ENCODE measurements at places on chromosomes 16 and 17.

DNA sequence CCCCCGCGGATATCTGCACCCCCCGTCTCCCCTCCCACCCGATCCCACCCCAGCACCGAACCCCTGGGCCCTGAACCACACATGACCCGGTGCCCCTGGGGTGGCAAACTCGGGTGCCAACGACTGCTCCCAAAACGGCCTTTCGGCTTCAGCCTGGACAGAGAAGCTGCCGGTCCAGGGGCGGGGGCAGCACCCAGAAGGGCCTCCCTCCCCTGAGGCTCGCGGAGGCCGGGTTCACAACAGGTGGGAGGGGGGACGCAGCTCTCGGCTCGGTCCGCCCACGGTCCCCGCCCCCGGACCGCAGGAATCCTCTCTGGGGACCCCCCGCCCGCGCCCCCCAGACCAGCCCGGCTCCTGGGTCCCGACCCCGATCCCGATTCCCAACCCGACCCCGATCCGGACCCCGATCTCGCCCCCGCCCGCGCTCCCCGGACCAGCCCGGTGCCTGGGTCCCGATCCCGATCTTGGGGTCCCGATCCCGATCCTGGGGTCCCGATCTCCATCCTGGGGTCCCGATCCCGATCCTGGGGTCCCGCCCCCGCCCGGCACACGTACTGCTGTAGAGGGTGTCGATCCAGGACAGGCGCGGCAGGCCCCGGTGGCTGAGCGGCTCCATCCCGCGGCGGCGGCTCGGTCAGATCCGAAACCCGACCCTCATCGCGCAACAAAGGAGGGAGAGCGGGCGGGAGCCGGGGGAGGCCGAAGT, 516 bp downstream of the ABR start:
- DNase-seq: no peak

GRCh38 chr16:7545251-7545650, 212.6 kb downstream of the RBFOX1 start:
- no peak for DNase-seq

GRCh38 chr16:50626868-50627267, 54.2 kb downstream of the SNX20 start:
- DNase-seq: no peak

- DNase-seq: no peak
Measured at GRCh38 chr17:68288375-68288774, 2.6 kb downstream of the SLC16A6 start.

DNA sequence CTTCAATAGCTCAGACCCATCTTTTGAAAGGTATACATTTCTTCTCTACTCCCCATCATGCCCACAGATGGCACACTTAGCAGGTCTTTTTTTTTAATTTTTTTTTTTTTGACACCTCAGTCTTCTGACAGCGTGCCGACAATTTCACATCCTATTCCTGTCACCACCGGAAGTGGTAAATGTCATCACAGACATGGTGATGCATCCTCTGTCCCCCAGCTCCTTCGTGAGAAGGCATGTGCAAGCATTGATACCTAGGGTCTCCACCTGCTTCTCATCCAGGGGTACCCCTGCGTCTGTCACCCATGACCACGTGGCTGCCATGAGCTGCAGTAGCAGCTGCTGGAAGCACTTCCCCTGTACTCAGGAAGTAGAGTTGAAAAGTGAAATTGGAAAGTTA, 35.6 kb downstream of the ELAC2 start:
- DNase-seq: no peak

GRCh38 chr17:44307387-44308186, 814 bp upstream of the RUNDC3A start:
- no peak for DNase-seq

DNA sequence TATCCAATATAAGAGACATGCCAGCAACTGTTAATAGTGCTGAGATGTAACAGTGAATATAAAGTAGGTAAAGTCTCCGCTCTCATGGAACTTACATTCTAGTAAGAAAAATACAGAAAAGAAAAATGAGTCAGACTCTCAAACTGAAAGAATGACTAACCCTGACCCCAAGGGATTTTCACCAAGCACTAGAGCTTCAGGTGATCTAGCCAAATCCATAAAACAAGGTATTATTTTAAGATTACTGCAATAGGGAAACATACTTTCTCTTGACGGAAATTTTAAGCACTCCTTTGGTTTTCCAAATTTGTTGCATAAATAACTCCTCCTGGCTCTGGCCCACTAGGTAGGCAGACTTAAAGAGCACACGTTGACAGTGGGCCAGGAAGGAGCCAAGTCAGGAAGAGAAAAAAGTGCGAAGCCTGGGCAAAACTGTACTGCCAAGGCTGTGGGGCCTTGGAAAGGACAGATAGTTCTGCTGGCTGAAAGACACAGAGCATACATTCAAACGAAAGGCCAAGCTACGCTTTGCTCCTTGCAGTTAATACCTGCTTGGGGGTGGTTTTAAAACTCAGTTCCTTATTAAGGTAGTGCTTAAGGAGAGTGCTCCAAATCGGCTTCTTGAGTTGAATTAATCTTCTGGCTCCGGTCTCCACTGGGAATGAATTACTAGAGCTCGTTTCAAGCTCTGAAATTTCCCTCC, 1.4 kb downstream of the GOT2 start:
- no peak for DNase-seq

DNA sequence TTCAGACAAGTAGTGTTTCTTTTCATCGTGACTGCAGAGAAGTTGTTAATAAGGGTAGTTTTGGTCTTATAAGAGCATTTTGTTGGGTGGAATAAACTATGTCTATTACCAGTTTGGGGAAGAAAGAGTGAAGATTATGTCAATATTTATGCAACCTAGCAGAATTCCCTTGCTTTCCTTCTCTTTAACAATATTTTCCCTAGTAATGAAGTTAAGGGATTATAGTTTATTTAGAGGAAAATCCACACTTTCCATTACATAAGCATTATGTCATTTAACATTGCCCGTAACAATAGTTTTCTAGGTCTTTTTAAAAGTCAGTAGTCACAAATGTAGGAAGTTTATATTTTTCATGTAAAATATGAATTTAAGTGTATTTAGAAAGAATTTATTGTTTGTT, 2.5 kb upstream of the MAF start:
- DNase-seq: no peak

- no peak for DNase-seq
Measured at GRCh38 chr17:15255713-15256454, 9.2 kb downstream of the PMP22 start.

DNA sequence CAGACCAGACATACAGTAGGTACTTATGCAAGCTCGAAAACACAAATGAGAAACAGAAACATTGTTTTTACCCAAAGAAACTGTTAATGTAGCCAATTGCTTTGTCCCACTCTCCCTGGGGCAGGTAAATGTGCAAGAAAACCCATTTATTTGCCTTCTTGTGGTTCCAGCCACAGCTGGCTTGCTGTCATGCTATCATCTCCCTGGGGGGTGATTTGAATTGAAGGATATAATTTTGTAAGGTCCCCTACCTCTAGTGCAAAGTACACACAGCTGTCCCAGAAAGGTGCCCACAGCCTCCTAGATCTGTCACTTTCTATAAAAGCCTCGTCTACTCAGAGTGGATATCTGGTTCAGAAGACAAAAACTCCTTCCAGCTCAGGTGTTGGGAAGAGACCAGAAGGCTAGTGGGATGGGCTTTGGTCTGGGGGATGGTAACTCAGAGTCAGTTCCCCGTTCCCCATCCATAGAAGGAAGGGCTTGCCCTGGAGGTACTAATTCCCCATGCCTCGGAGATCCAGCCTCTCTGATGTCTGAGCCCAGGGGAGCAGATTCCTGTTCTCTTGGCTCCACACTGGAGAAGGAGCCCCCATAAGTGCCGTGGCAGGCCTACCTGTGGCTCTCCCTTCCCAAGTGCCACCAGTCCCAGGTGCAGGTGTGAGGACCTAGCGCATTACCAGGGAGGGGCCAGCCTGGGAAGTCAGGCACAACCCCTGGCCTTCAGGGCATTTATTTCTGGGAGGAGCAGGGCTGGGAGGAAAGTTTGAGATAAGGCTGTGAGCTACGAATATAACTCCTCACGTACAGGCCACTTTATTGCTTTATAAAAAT, 2.4 kb upstream of the PRR15L start:
- no peak for DNase-seq

DNA sequence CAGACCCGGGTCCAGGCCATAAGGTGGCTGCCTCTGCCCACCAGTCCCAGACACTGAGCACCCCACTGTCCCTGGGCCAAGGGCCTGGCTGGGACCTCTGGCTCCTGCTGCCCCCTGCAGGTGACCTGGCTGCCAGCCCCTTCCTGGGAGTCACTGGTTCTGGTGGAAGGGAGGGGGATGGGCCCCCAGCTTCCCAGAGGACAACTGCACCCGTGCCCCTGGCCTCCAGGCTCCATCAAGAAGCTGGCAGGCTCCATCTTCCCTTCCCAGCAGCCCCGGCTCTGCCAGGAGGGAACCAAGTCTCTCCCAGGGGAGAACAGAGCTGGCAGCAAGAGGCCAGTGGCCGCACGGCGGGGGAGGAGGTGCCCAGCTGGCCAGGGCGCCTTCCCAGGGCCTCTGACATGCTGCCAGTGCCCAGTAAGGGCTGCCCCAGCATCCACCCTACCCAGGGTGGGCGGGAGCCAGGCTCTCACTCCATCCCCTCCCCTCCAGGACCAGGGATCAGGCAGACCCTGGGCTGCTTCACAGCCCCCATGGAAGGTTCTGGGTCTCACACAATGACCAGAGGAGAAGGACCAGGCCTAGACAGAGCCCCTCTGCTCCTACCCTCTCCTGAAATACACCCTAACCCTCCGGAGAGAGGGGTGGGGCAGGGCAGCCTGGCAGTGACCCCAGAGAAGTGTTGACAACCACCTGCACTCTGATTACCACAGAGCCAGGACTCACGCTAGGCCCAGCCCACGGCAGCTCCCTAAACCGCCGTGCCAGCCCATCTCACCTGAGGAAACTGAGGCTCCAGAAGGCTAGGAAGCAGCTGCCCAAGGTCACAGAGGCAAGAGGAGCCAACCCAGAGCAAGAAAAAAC, 3.6 kb downstream of the CLUH start:
- no peak for DNase-seq

GRCh38 chr17:75239778-75240393, 21.5 kb downstream of the GGA3 start:
- no peak for DNase-seq

DNA sequence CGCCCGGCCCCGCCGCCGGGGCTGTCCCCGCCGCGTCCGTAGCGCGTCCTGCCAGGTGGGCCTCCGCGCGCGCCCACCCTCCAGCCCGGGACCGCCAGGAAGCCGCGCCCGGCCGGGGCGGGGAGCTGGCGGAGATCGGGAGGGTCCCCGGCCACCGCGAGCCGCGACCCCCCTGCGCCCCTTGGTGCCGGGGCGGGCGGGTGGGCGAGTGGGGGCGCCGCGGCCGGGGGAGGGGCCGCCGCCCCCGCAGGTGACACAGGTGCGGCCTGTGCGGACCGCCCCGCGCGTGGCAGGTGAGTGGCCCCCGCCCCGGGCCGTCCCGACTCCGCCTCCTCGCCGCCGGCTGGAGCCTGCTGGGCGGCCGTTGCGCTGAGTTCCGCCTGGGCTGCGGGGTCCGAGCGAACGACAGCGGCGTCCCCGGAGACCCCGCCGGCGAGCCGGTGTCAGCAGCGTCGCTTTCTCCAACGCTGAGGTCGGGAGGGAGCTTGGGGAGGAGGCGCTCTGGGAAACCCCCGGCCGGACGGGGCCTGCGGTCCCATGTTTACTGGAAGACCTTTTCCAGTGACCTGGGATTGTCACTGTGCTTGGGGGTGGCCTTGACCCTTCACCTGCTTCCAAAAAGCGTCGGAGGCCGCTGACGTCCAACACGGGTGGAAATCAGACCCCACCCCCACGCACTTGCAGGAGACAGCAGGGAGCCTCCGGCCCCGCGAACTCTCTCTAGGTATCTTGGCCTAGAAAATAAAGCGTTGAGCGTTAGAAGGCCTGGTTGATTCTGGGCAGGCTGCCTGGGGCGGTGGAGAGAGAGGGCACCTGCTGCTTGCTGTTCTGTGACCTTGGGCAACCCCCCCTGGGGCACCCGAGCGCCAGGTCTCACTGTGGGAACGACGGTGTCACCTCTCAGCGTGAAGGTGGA, 542 bp downstream of the KLHL36 start:
- DNase-seq: no peak

GRCh38 chr17:75060434-75061054, 13.5 kb downstream of the KCTD2 start:
- no peak for DNase-seq
